ENCODE measurements at places on chromosomes 12 and 14.

- no peak for DNase-seq
These were observed 9.2 kb downstream of the NIN start for GRCh38 chr14:50821510-50822464.

DNA sequence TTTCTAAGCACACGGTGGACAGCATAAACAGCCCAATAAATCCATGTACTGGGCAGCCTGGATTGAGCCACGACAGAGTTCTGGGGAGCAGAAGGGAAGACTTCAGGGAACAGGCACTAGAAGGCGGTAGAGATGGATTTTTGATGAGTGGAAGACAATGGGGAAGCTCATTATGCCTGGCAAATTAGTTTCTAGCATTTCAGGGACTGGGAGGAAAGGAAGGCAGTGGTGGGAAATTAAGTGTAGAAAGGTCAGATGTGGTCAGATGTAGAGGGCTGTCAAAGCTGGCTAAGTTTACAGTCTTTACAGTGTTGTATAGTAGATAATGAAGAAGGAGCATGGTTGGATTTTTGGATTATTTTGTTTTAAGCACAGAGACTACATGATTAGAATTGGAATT lies 9.2 kb downstream of the EGLN3 start:
- DNase-seq = no peak

- DNase-seq = no peak
These were observed 6.3 kb upstream of the TMPO start for GRCh38 chr12:98509063-98509462.

- DNase-seq = no peak
These were observed 12.9 kb downstream of the TMEM117 start for GRCh38 chr12:43848786-43849185.

DNA sequence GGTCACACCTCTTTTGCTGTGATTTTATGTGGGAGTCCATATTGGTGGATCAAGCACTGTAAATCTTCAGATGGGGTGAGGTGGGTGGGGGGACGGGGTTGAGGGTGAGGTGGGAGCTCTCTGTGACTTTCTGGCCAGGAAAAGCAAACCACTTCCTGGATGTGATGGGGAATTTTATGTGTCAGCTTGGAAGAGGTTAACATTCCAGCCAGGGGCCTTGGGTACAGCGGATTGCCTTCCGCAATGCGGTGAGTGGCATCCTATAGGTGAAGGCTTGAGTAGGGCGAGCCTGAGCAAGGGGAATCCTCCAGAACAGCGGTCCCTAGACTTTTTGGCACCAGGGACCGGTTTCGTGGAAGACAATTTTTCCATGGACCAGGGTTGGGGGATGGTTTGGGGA lies 36.2 kb downstream of the DLK1 start:
- no peak for DNase-seq

GRCh38 chr12:53506450-53506785 lies 866 bp downstream of the NPFF start:
- DNase-seq = no peak

DNA sequence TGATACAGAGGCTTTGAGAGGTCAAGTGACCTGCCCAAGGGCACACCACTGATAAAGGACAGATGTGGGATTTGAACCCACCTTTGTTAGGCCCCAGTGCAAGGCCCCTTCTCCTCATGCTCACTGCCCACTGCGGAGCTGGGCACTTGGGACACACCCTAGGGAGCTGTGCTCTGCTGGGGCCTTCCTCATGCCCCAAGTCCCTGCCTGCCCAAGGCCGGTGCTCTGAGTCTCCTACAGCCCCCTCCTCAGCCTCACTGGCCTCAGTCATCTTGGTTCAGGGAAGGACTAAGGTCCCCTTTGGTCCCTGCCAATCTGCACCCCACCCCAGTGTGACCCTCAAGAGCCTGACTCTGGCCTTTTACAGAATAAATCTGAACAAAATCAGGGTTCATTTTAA lies 7.9 kb upstream of the OAS3 start:
- DNase-seq = no peak

- no peak for DNase-seq
These were observed 40.9 kb downstream of the TRIP11 start for GRCh38 chr14:91998667-91999570.

- no peak for DNase-seq
These were observed 138.9 kb upstream of the HIF1A start for GRCh38 chr14:61556455-61556854.

DNA sequence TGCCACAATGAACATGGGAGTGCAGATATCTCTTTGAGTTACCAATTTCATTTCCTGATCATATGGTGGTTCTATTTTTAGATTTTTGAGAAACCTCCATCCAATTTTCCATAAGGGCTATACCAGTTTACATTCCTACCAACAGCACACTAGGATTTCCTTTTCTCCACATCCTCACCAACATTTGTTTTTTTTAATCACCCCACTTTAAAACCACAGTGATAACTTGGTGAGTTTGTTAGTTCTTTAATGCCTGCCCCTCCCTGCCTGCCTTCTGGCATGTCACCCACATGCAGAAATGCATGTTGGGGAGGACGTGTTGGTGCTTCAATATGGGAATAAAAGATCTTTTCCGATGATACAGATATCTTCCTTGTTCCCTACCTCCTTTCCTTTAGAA lies 167.9 kb downstream of the CAND1 start:
- no peak for DNase-seq

DNA sequence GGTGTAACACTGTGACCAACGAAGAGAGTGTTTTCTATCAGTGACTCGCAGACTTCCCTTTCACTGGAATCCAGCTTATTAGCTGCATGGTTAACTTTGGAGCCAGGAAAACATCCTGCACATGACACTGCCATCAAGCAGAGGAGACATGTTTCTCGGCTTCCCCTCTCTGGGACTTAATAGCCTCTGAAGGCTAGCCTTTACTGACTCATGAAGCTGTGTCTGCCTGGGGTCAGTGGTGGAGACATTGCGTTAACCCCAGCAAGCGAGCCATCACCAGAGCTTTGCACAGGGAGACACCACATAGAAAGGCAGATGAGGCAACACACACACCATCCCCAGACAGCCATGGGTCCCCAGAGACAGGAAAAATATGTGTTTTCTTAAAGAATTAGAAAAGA lies 126.9 kb upstream of the PRICKLE1 start:
- no peak for DNase-seq

DNA sequence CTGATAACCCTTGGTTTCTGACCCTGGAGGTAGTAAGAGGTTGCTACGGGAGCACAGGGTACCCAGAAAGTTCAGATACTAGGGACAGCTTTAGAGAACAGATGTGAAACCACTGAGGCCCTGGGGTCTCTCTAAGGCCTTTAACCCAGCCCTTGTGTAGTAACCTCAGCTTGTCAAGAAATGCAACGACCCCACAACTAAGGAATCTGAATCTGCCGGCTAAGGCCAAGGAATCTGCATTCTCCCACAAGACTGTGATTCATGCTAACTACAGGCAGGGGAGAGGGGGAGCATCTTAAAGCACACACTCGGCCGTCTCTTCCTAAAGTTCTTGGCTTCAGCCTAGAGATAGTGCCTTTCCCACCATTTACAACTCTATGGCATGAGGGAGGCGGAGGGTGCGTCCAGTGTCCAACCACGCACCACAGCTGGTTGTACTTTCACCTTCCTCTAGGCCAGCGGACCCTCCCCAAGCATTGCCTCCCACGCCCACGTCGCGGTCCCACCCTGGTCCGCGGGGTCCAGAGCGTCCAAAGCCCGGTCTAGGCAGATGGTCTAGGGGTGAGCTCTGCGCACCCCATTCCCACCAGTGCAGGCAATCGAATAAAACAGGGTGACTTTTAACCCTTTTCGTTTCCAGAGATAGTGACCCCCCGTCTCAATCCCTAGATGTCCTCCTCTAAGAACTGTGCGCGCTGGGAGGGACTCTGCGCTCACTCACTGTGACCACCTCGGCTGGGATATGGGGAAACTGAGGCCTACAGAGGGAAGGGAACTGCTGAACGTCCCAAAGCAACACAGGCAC lies 735 bp upstream of the VASH1 start:
- DNase-seq = peak; percentile 22

DNA sequence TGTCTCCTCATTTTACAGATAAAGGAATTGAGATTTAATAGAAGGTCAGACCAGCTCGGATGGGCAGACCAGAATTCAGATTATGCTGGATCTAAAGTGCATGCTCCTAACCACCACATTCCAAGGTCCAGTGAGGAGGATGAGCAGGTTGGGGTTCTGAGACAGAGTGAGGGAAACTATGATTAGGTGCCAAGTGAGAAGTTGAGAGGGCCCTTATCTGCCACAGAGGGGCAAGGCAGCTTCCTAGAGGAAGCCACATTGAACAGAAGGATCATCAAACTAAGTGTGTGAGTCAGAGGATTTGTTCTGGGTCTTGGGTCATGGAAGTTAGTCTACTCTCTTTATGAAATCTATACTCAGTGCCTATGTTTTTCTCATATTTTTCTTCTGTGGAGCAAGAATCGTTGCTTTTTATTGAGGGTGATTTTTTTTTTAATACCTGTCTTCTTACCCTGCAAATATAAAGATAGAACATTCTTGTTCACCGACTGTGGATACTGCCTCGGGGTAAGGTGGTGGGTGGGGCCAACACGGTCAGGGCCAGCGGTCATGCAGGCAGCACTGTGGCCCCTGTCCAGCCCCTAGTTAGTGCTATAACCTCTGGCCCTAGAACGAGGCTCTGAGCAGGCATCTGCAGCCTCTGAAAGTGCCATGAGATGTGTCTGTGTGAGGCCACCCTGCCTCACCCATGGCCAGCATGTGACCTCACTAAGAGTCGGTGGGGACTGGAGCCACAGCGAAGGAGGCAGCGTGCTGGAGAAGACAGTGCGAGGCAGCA lies 55.6 kb upstream of the PTHLH start:
- no peak for DNase-seq

DNA sequence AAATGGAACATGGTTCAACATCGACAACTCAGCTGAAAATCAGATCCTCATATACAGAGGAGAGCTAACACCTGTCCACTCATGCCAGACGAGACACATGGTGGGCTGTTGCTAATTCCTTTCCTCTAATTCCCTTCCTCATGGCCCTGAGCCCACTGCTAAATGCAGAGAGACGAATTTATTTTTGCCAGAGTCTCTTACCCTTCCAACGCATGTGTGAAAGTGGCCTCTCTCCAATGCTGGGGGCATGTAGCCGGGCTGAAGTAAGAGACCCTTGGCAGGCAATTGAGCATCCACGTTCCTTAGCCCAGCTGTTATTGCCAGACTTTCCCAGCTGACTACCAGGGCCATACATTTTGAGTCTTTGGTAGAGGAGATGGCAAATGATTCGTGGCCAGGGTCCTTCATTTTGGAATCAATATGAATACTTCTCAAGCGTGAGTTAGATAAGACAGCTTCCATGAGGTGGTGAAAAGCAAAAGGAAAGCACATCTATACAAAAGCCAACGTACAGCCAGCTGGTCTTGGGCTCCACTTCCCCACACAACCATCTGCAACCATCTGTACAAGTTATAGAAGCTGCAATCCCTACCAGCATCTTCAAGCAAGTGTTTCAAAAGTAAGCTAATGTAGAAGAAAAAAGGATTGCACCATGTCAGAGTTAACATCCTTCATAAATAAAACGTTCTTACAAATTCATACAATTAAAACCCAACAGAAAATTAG lies 28.6 kb downstream of the CORO1C start:
- peak; percentile 60 for DNase-seq

- DNase-seq = no peak
These were observed 12.7 kb downstream of the BDKRB1 start for GRCh38 chr14:96268431-96269358.

DNA sequence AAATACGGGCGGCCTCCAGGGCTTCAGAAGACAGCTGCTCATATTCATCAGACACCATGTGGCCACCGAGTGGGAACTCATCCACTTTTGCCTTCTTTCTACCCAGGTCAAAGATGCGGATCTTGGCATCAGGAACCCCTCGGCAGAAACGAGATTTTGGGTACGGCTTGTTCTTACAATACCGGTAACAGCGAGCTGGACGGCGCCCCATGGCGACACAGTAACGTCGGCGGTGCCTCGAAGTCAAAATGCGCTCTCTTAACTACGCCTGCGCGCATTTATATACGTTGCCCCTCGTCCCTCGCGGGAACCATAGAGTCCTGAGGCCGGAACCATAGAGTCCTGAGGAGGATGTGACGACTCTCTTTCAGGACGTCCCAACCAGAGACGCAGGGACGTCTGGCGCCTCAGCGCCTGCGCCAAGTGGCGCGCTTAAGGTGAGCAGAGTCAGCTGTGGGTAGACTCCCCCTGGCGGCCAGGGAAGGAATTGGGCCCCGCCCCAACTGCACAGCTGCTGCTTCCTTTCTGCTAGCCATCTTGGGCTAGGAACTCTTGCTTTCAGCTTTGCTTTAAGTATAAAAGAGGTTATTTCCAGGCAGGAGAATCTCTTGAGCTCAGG lies at the start of gene RPL10L:
Gene RPL10L, minus strand, starts transcription at position 256 of the 619 bp plus-strand sequence. Its CDS starts 45 bp downstream, at position 211.
- DNase-seq = no peak

GRCh38 chr12:113040722-113041171 lies 15.8 kb upstream of the DTX1 start:
- DNase-seq = no peak

GRCh38 chr14:56119201-56119981 lies 1.2 kb downstream of the PELI2 start:
- DNase-seq = peak; percentile 62

GRCh38 chr12:49811136-49811535 lies 17.1 kb downstream of the NCKAP5L start:
- DNase-seq = peak; percentile 37

- DNase-seq = peak; percentile 82
These were observed 31.9 kb upstream of the ZFP36L1 start for GRCh38 chr14:68824517-68825347.

DNA sequence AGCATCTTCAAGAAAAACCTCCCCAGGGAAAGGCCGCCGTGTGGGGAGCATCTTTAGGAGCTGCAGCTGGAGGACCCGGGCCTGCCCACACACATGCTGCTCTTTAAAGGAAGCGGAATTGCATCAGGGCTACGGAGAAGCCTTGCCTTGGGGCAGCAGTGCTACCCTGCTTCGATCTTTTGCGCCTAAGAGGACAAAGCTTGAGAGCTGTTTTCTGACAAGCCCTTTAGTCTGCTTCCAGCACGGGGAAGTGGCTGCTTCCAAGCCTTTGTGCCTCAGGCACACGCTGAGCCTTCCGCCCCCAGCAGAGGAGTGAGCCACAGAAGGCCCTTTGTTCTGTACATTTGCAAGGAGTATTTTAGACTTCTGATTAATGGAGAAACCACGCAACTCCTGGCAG lies 31.5 kb downstream of the COA8 start:
- DNase-seq = no peak

DNA sequence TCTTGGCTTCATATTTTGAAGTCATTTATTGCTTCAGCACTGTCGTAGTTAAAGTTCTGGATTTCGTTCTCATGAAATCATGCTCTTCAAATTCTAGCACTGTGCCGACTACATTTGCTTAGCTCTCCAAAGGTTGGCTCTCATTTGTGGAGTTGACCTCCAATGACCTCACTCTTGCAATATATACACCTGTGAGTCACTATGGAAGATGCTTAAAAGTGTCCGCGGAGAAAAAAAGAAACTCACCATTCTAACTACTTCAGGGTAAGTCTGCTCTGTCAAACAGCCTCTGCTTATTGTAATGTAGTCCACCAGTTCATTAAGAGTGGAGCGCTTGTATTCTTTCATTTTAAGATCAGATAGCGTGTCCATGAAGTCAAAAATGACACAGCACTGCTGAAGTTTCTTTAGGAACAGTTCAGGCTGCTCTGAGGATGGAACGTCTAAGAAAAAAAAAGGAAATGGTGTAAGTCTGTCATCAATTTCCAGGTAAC lies 89.7 kb downstream of the PPP2R5E start:
- no peak for DNase-seq

Data from D341Med (cell line).